Omental fat pad (tissue), 4 donors: ENCODE measurements at places on chromosomes 12 and 14. TPM values are rescaled to one million over a fixed set of nuclear protein-coding genes. Genes with fewer than 3 reads are reported as not detected.

Gene TAS2R14
- 4.0 TPM for total RNA-seq

Gene PTPRB
- total RNA-seq, result 59.2 TPM

Gene MYO1H
- not detected for total RNA-seq

Gene CTSG
- 11.5 TPM for total RNA-seq
